ENCODE measurements at places on chromosomes 4 and X.
A peak's percentile ranks its signal among the peaks of the same experiment; 100 is the strongest.

DNA sequence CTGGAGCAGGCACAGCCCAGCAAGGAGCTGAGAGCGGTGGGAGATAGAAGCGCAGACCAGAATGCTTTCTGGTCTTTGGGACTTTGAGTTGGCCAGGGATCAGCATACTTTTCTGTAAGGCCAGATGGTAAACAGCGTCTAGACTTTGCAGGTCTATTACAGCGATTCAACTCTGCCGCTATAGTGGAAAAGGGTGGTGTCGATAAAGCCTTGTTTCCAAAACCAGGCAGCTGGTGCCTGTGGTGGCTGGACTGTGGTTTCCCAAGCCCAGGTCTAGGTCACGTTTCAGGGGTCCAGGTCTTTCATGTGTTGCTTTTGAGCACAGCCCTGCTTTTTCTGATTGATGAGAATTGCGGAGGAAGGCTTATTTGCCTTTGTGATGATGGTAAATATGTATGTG, 40.1 kb downstream of the HTT-AS start:
- DNase-seq = no peak
- no peak overlapping the region for H3K27ac ChIP-seq
- no peaks in the 10 kb centered on the region for H3K4me1 ChIP-seq
- H3K4me3 ChIP-seq = no peak overlapping the region
- peaks cover 7% of the 10 kb centered on the region for H3K27me3 ChIP-seq
- no peaks in the 10 kb centered on the region for H3K36me3 ChIP-seq

DNA sequence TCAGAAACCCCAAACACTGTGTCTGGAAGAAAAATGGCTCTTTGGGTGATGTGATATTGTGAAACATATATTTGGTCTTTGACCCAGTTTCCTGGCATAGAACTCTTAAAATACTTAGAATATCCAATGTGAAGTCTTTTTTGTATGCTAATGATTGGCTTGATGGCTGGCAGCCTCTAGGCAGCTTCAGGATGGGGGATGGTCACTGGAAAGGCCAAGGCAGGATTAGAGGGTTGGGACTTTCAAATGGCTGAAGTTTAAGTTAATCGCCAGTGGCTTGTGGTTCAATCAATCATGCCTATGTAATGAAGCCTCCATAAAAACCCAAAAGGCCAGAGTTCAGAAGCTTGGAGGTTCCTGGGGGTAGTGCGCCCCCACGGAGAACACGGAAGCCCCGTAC, 33.5 kb upstream of the ESX1 start:
- no peaks in the 10 kb centered on the region for H3K36me3 ChIP-seq
- DNase-seq = no peak
- no peak overlapping the region for H3K27ac ChIP-seq
- H3K4me3 ChIP-seq = no peak overlapping the region
- no peaks in the 10 kb centered on the region for H3K27me3 ChIP-seq

DNA sequence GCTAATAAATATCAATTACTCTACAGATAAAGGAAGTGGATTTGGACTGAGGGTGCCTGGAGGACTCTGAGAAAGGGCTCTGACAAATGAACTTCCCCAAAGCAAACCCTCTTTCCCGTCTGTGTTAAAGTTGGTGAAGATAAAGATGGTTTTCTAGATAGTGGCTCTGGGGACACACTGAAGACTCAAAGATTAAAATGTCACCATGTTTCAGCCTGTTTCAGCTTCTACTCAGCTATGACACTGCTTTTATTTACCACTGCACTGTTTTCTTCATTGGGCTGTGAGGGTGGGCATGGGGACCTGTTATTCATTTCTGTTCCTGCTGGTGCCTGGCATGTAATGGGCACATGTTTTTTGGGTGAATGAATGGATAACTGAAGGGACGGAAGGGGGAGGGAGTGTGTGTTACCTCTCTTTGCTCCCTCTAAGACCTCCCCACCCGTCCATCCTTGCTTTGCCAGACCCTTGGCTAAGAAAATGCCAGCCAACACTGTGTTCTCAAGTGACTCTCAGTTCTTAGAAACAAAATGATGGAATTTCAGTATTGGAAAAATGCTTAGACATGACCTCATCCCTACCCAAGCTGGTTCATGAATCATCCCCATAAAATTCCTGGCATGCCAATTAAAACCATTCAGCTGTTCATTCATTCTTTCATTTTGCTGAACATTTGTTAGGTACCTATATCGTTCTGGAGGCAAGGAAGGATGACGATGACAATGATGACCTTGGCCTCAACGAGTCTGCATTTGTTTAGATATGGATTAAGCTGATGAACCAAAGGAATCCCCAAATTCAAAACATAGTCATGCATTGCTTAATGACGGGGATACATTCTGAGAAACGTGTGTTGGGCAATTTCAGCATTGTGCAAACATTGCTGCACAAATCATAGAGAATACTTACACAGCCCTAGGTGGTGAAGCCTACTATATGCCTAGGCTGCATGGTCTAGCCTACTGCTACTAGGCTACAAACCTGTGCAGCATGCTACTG, 13.4 kb upstream of the STK32B start:
- no peak for DNase-seq
- H3K27ac ChIP-seq = 0 out of 2 replicates have a peak overlapping the region, but pooled peaks have one; percentile 30
- H3K36me3 ChIP-seq = no peaks in the 10 kb centered on the region
- H3K4me3 ChIP-seq = no peak overlapping the region

GRCh38 chr4:78937837-78938236, 1.4 kb downstream of the PAQR3 start:
- H3K4me3 ChIP-seq = peak overlapping the region; percentile 99
- H3K27me3 ChIP-seq = no peaks in the 10 kb centered on the region
- H3K4me1 ChIP-seq = peaks cover 46% of the 10 kb centered on the region

- no peaks in the 10 kb centered on the region for H3K36me3 ChIP-seq
- no peak overlapping the region for H3K27ac ChIP-seq
- no peaks in the 10 kb centered on the region for H3K4me1 ChIP-seq
Measured at GRCh38 chr4:7154351-7154981, 37.9 kb upstream of the SORCS2 start.

GRCh38 chr4:64538219-64538618, 129.0 kb upstream of the TECRL start:
- no peak overlapping the region for H3K27ac ChIP-seq

GRCh38 chrX:44382871-44383270, 39.4 kb upstream of the EFHC2 start:
- no peaks in the 10 kb centered on the region for H3K27me3 ChIP-seq
- H3K4me1 ChIP-seq = no peaks in the 10 kb centered on the region
- no peak overlapping the region for H3K4me3 ChIP-seq
- H3K27ac ChIP-seq = no peak overlapping the region
- DNase-seq = no peak

- H3K27ac ChIP-seq = no peak overlapping the region
- H3K27me3 ChIP-seq = no peaks in the 10 kb centered on the region
- no peak overlapping the region for H3K4me3 ChIP-seq
- H3K4me1 ChIP-seq = no peaks in the 10 kb centered on the region
- DNase-seq = peak; percentile 15
- H3K36me3 ChIP-seq = no peaks in the 10 kb centered on the region
Measured at GRCh38 chr4:143399113-143399949, 62.7 kb downstream of the GAB1 start.

DNA sequence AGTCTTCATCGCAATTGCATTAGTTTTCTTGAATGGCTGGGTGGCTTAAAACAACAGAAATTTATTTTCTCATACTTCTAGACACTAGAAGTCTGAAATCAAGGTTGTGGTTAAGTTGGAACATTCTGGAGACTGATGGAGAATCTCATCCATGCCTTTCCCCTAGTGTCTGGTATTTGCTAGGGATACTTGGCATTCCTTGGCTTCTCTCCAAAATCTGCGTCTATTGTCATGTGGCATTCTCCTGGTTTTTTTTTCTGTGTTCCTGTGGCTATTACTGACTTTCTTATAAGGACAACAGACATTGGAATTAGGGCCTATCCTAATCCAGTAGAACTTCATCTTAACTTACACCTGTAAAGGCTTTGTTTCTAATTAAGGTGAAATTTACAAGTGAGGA, 272.8 kb upstream of the EPHA5 start:
- peaks cover 6% of the 10 kb centered on the region for H3K4me1 ChIP-seq
- no peak for DNase-seq
- no peak overlapping the region for H3K27ac ChIP-seq

- H3K27me3 ChIP-seq = no peaks in the 10 kb centered on the region
- H3K27ac ChIP-seq = no peak overlapping the region
Measured at GRCh38 chrX:32533848-32534247, 677.5 kb downstream of the DMD start.

- no peak overlapping the region for H3K4me3 ChIP-seq
- H3K27ac ChIP-seq = no peak overlapping the region
- H3K27me3 ChIP-seq = no peaks in the 10 kb centered on the region
- DNase-seq = no peak
- no peaks in the 10 kb centered on the region for H3K4me1 ChIP-seq
- no peaks in the 10 kb centered on the region for H3K36me3 ChIP-seq
Measured at GRCh38 chrX:151543706-151544105, 19.8 kb upstream of the PASD1 start.

DNA sequence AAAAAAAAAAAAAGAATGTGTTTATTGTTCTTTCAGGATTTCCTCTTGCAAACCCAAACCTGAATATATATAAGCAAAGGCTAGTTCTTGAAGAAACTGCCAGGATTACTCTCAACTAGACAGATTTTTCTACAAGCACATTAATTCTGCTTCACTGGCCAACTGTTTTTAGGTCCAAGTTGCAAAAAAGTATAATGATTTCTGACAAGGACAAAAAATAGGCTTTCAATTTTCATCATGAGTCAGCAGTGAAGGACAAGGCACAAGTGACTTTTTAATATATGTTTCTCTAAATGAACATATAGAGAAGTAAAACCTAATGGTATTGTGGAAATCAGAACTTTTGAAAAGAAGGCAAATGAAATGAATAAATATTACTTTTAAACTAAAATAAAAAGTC, 73.7 kb downstream of the ELOVL6 start:
- H3K4me1 ChIP-seq = peaks cover 8% of the 10 kb centered on the region
- peaks cover 7% of the 10 kb centered on the region for H3K36me3 ChIP-seq
- H3K27me3 ChIP-seq = no peaks in the 10 kb centered on the region
- no peak for DNase-seq

- no peaks in the 10 kb centered on the region for H3K27me3 ChIP-seq
- no peak for DNase-seq
- H3K27ac ChIP-seq = no peak overlapping the region
- no peaks in the 10 kb centered on the region for H3K36me3 ChIP-seq
- no peak overlapping the region for H3K4me3 ChIP-seq
- no peaks in the 10 kb centered on the region for H3K4me1 ChIP-seq
Measured at GRCh38 chr4:174989791-174990190, 71.6 kb downstream of the ADAM29 start.

DNA sequence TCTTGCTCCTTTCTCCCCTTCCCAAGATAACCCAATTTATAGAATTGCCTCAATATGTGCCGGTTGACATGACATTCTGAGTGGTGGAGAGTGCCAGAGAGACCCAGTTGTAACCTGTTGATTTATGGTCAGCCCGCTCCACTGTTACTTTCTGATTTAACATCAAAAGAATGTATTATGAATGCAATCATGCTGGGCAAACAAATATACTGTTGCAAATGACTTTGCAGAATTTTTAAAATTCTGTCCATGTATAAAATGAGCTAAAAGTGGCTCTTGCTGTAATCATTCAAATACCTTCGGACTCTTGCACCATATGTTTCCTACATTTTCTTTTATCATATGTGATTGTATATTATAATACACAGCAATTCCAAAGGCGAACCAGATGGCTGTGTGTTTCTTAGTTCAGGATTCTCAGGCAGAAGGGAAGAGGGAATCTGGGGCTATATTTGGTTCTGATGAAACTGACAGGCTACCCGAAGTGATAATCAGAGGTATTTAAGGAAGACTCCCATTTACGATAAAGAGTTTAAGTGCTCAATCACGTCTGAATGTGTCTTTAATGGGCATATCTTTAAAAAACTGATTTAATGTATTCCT, 131.7 kb downstream of the CLCN4 start:
- DNase-seq = no peak
- no peaks in the 10 kb centered on the region for H3K36me3 ChIP-seq
- H3K27ac ChIP-seq = no peak overlapping the region
- no peaks in the 10 kb centered on the region for H3K4me1 ChIP-seq
- H3K27me3 ChIP-seq = no peaks in the 10 kb centered on the region
- no peak overlapping the region for H3K4me3 ChIP-seq

GRCh38 chr4:69360271-69360670, 80.0 kb downstream of the UGT2B28 start:
- no peaks in the 10 kb centered on the region for H3K27me3 ChIP-seq
- H3K27ac ChIP-seq = no peak overlapping the region
- no peak overlapping the region for H3K4me3 ChIP-seq
- H3K36me3 ChIP-seq = no peaks in the 10 kb centered on the region
- H3K4me1 ChIP-seq = no peaks in the 10 kb centered on the region

DNA sequence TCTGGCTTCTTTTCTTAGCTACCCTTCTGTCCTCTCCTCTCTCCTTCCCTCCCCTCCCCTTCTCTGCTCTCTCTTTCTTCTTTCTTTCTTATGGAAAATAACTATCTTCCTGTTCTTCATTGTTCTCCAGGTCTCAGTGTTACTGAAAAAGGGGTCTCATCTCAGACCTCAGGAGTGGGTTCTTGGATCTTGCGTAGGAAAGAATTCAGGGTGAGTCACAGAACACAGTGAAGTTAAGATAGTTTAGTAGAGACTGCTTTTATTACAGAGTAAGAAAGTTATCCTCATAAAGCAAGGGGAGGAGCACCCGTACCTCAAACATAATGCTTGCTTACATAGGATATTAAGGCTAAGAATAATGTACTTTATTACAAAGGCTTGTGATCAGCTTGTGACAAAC, 31.8 kb upstream of the CWH43 start:
- H3K36me3 ChIP-seq = no peaks in the 10 kb centered on the region
- no peak overlapping the region for H3K4me3 ChIP-seq
- no peak for DNase-seq
- peaks cover 2% of the 10 kb centered on the region for H3K27me3 ChIP-seq
- no peaks in the 10 kb centered on the region for H3K4me1 ChIP-seq

- no peaks in the 10 kb centered on the region for H3K4me1 ChIP-seq
- no peaks in the 10 kb centered on the region for H3K36me3 ChIP-seq
- H3K27me3 ChIP-seq = no peaks in the 10 kb centered on the region
- no peak overlapping the region for H3K4me3 ChIP-seq
- DNase-seq = no peak
- no peak overlapping the region for H3K27ac ChIP-seq
Measured at GRCh38 chrX:120309873-120310705, 1.2 kb downstream of the TMEM255A start.

DNA sequence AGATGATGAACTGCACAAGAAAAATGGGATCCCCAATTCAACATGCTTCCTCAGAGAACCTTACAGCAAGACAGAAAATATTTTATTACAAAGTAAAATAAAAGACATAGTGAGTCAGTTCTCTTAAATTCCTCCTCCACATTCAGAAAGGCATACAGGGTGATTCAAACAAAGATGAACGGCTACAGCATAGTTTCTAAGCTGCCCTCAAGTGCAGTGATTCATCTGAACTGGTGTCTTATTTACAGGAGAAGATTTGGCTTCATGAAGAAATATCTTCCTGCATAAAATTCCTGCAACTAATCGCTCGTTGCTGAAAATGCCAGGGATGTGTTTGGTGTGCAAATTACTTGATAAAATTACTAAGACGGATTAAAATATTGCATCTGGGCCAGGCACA, 103.6 kb downstream of the PRKX start:
- peaks cover 6% of the 10 kb centered on the region for H3K36me3 ChIP-seq
- H3K4me1 ChIP-seq = no peaks in the 10 kb centered on the region
- no peak overlapping the region for H3K4me3 ChIP-seq
- H3K27me3 ChIP-seq = no peaks in the 10 kb centered on the region
- no peak overlapping the region for H3K27ac ChIP-seq

- H3K4me3 ChIP-seq = no peak overlapping the region
- no peak for DNase-seq
- H3K4me1 ChIP-seq = no peaks in the 10 kb centered on the region
- no peak overlapping the region for H3K27ac ChIP-seq
- no peaks in the 10 kb centered on the region for H3K27me3 ChIP-seq
- H3K36me3 ChIP-seq = no peaks in the 10 kb centered on the region
Measured at GRCh38 chr4:3786196-3786869, 20.1 kb downstream of the ADRA2C start.

GRCh38 chrX:107457289-107457688, 7.8 kb downstream of the FRMPD3 start:
- DNase-seq = no peak
- H3K27me3 ChIP-seq = no peaks in the 10 kb centered on the region
- no peak overlapping the region for H3K27ac ChIP-seq
- H3K36me3 ChIP-seq = no peaks in the 10 kb centered on the region
- no peaks in the 10 kb centered on the region for H3K4me1 ChIP-seq
